ENCODE measurements at places on chromosomes 4 and X.

- no peak overlapping the region for H3K27ac ChIP-seq
- H3K27me3 ChIP-seq, result no peaks in the 10 kb centered on the region
- no peaks in the 10 kb centered on the region for H3K36me3 ChIP-seq
- H3K4me1 ChIP-seq, result peaks cover 23% of the 10 kb centered on the region
- DNase-seq, result no peak
- no peak overlapping the region for H3K4me3 ChIP-seq
These were observed 33.2 kb upstream of the SMS start for GRCh38 chrX:21907260-21907659.

- H3K4me1 ChIP-seq, result peaks cover 35% of the 10 kb centered on the region
- DNase-seq, result no peak
- H3K36me3 ChIP-seq, result peaks cover 7% of the 10 kb centered on the region
These were observed 15.3 kb downstream of the PLP1 start for GRCh38 chrX:103791826-103792485.

GRCh38 chrX:155662282-155662681 is 49.5 kb upstream of the TMLHE start:
- no peak overlapping the region for H3K4me3 ChIP-seq
- no peaks in the 10 kb centered on the region for H3K27me3 ChIP-seq
- peak; percentile 26 for DNase-seq

DNA sequence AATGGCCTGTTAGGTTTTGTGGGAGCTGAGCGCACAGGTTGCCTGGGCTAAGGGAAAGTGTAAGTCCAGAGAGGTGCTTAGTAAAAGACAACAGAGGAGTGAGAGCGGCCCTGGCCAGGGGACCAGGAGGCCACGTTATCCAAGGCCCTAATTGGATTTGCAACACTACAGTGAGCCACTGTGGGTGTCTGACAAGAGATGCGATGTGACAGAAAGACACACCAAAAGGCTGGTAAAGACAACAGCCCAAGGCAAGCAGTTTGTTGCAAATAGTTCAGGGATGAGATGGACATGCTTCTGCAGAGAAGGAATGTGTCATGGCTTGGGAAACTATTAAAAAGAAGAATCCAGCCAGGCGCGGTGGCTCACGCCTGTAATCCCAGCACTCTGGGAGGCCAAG is 162.7 kb upstream of the KIT start:
- no peak overlapping the region for H3K4me3 ChIP-seq
- peak; percentile 59 for DNase-seq
- no peak overlapping the region for H3K27ac ChIP-seq
- H3K36me3 ChIP-seq, result no peaks in the 10 kb centered on the region
- no peaks in the 10 kb centered on the region for H3K27me3 ChIP-seq

DNA sequence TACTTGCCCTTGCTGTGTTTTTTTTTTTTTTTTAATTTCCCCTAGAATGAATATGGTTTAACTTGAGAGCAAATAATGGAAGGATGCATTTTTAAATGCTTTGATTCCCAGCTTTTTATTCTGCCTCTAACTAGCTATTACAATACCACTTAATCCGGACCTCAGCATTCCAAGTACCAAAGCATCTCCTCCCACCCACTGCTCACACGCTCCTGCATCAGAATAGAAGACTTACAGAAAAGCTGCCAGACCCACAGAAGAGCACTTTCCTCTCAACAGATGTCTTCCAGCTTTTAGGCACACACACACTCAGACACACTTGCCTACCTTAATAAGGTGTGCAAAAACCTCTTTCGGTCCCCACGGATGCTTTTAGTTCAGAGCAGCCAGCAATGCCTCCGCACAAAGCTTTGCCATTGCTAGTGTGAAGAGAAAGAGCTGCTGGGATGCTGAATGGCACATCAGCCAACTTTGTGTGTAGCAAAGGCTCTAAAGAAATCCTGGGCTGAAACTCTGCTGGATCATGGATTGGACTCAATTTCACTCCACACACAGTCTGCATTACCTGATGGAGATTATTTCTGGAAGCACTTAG is 1056.2 kb downstream of the DMD start:
- peaks cover 3% of the 10 kb centered on the region for H3K4me1 ChIP-seq
- no peaks in the 10 kb centered on the region for H3K36me3 ChIP-seq
- peak overlapping the region; percentile 78 for H3K27ac ChIP-seq
- peak overlapping the region; percentile 53 for H3K4me3 ChIP-seq
- H3K27me3 ChIP-seq, result no peaks in the 10 kb centered on the region

- no peaks in the 10 kb centered on the region for H3K36me3 ChIP-seq
- no peaks in the 10 kb centered on the region for H3K27me3 ChIP-seq
- no peak overlapping the region for H3K4me3 ChIP-seq
- no peaks in the 10 kb centered on the region for H3K4me1 ChIP-seq
- no peak overlapping the region for H3K27ac ChIP-seq
- DNase-seq, result no peak
These were observed 78.3 kb downstream of the AR start for GRCh38 chrX:67622053-67622585.

- H3K27ac ChIP-seq, result no peak overlapping the region
- no peak overlapping the region for H3K4me3 ChIP-seq
- DNase-seq, result no peak
These were observed 8.0 kb downstream of the NUDT6 start for GRCh38 chr4:122914292-122914904.

GRCh38 chr4:184448821-184449220 is 25.5 kb downstream of the IRF2 start:
- H3K36me3 ChIP-seq, result no peaks in the 10 kb centered on the region
- DNase-seq, result peak; percentile 33
- H3K27me3 ChIP-seq, result no peaks in the 10 kb centered on the region
- H3K4me1 ChIP-seq, result peaks cover 34% of the 10 kb centered on the region

DNA sequence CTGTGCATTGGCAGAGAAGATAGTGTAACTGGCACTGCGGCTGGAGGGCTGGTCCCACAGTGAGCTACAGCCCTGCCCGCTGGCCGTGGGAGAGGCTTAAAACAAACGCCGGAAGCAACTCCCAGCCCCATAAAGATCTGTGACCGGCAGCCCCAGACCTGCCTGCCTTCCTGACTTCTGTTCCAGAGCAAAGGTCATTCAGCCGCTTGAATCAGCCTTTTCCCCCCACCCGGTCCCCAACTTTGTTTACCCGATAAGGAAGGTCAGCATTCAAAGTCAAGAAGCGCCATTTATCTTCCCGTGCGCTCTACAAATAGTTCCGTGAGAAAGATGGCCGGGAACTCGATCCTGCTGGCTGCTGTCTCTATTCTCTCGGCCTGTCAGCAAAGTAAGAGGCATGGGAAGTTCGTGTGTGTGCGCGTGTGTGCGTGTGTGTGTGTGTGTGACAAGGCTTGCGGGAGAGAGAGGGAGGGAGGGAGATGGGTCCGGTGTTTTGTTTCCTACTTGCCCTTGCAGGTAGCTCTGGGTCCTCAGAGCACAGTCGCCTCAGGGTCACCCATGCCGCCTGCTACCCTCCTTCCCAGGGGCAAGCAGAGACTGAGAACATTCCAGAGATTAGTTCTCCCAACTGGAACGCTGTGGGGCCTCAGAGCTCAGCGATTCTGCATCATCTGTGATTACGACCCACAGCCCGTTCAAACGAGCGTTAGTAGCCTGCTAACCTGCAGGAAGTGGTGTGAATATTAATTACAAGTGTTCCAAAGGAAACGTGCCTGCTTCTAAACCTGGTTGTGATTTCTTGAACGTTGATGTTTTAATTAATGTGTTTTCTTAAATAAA is at the start of gene MGST2:
Gene MGST2 (plus strand): TSS at position 130 of the 840 bp plus-strand sequence. CDS start 201 bp downstream, at position 331.
- H3K27me3 ChIP-seq, result no peaks in the 10 kb centered on the region
- DNase-seq, result peak; percentile 73
- H3K27ac ChIP-seq, result no peak within 1 kb of the TSS

DNA sequence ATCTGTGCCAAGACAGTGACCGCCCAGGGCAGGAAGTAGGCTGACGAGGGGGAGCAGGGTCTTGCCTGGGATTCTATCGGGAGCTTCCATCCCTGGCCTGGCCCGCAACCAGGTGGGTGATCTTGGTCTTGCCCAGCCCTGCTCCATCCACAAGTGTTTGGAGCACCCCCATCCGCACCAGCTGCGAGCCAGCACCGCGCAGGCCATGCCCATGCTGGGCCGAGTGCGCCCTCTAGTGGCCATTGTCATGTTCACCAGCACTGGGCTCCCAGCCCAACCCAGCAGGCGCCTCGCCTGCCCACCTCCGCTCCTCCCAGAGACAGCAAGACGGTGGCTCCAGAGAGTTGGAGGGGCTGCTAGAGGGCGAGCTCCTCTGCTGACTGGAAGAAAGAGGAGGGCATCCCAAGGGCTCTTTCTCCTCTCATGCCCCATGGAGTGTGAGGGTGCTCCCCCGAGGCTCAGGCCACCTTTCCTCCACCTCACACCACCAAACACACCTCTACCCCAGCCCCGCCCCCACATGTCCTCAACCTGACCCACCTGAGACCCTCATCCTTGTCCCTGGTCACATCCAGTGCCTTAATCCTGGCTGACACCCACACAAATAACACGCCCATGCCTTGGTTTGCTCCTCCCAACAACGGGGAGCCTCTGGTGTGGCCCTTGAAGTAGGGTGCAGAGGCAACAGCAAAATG is 9.8 kb upstream of the ATP2B3 start:
- H3K4me3 ChIP-seq, result no peak overlapping the region
- no peaks in the 10 kb centered on the region for H3K4me1 ChIP-seq
- no peaks in the 10 kb centered on the region for H3K27me3 ChIP-seq
